ENCODE measurements at places on chromosomes 1 and 21.

DNA sequence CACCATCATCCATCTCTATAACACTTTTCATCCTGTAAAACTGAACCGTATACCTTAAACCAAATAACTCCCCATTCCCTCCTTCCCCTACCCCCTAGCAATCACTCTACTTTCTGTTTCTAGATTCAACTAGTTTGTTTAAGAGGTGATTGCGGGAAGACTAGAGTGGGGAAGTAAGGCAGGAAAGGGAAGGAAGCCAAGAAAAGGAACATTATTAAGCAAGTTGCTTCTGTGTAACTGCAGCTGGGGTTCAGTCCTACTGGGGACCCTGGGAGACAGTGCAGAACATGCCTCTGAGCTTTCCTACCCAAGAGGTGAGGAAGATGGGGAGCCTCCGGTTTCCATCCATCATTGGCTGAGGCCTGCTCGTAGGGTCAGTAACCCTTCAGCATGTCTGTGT lies 28.9 kb upstream of the H3-3A start:
- DNase-seq, result no peak

DNA sequence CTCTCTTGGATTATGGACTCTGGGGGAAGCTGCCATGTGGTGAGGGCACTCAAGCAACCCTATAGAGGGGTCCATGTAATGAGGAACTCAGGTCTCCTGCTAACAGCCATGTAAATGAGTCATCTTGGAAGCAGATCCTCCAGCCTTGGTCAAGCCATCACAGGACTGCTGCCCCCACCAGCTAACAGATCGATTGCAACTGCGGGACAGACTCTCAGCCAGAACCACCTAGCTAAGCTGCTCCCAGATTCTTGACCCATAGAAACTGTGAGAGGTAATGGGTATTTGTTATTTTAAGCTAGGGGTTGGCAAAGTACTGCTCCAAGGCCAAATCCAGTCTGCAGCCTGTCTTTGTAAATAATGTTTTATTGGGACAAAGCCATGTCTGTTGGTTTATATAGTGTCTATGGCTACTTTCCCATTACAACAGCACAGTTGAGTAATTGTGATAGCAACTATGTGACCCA lies 27.6 kb upstream of the MAP3K7CL start:
- DNase-seq, result no peak

- no peak for DNase-seq
Measured at GRCh38 chr1:97174039-97174704, 452.6 kb downstream of the PTBP2 start.

GRCh38 chr1:27007909-27008582 lies 4.6 kb downstream of the TENT5B start:
- DNase-seq, result no peak

GRCh38 chr1:192998536-192998935 lies 60.6 kb downstream of the UCHL5 start:
- no peak for DNase-seq

- no peak for DNase-seq
Measured at GRCh38 chr1:83901547-83902155, 97.3 kb downstream of the TTLL7 start.

DNA sequence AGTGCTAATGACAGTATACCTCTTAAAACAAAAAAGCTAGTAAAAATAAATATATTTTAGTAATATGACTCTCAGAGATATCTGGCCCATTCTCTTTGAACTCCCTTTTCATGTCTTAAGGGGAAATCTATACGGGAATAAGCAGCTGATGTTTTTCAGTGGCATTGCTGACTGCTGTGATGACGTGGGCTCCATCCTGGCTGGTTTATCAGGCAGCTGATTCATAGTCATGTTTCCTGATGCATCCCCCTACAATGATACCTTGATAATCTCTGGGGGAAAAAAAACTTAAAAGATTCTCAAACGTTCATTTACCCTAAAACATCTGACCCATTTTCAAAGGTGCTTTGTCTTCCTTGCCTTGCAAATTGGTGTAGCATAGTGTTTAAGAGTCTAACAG lies 53.8 kb downstream of the ABCA4 start:
- no peak for DNase-seq

GRCh38 chr1:173266841-173267240 lies 59.7 kb upstream of the TNFSF4 start:
- DNase-seq, result no peak

- no peak for DNase-seq
Measured at GRCh38 chr1:66256629-66257572, 277.1 kb upstream of the SGIP1 start.

- no peak for DNase-seq
Measured at GRCh38 chr1:113321771-113322387, 68.4 kb upstream of the MAGI3 start.

DNA sequence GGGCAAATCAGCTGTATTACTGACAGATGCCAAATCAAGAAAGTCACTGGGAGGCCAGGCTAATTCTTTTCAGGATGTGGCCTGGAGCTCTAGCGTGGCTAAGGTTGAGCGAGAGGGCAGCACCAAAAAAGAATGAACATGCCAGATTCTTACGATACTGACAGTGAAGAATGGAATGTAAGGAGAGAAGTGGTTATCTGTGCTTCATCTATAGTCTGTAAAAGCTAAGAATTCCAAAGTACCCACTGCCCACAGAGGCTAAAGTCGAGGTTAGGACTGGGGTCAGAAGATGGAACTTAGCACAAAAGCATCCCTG lies 32.7 kb downstream of the TFAP2E start:
- no peak for DNase-seq

- DNase-seq, result no peak
Measured at GRCh38 chr1:67317803-67318202, 10.1 kb downstream of the IL12RB2 start.

- DNase-seq, result no peak
Measured at GRCh38 chr1:65799601-65800000, 6.9 kb downstream of the PDE4B start.

GRCh38 chr1:234602334-234603220 lies 7.4 kb downstream of the IRF2BP2 start:
- no peak for DNase-seq

DNA sequence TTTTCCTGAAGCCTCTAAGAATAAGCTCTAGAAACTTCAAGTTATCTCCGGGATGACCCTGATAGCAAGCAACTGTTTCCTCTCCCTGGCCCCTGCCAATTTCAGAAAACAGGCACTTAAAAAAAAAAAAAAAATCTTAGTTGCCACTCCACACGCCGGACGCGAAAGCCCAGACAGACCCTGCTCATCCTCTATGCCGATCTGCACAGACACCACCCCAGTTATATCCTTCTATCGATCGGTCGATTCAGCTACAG lies 1.7 kb downstream of the ANP32E start:
- no peak for DNase-seq

- no peak for DNase-seq
Measured at GRCh38 chr1:161427733-161428516, 60.2 kb upstream of the CFAP126 start.

GRCh38 chr1:60069691-60070090 lies 3.9 kb downstream of the C1orf87 start:
- no peak for DNase-seq

DNA sequence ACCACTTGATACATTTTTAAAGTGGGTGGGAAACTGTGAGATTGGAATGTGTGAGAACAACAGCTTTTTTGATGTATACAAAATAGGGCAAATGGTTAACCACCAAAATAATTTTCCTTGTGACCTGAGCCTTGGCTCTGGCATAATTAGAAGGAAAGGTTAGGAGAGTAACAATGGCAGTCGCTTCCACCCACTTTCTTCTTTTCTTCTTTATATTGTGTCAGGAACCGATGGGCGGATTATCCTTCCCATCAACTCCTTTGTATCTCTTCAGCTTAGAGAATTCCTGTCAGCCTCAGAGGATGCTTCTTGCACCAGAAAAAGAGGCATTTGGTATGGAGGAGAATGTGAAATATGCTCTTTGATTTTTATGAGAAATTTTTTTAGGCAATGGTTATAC lies 90.6 kb downstream of the SDCCAG8 start:
- DNase-seq, result no peak

GRCh38 chr1:243459059-243459458 lies 203.2 kb downstream of the SDCCAG8 start:
- no peak for DNase-seq

GRCh38 chr1:211741788-211742187 lies 66.4 kb upstream of the NEK2 start:
- no peak for DNase-seq

DNA sequence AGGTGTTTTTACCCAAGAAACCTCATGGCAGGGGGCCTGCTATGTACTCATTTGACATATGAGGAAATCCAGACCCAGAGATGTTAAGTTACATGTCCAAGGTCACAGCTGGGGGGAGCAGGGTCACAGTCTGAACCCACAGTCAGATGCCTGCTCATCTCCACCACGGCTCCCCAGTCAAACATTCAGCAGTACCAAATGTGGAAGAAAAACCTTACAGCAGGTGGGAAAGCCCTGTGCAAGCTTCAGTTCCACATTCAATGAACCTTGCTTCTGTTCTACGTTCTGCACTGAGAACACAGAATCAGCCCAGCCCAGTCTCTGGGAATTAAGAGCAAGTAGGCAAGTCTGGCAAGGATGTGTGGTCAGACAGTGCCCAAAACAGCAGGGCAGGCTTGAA lies 35.2 kb downstream of the LRP8 start:
- no peak for DNase-seq

DNA sequence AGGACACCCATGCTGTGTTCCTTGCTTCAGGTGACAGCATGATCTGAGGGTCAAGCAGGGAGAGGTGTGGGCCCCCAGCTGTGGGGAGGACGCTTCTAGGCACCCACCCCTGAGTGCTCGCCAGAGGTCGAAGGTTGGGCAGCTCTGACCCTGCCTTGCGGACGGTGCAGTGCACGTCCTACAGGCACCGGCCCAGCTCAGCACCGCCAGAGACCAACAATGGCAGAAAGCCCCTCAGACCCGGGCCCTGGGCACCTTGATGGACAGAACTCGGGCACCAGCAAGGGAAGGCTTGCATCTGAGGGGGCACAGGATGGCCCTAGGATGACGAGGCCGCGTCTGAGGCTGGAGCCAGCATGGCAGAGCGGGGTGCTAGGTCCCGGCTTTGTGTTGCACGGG lies 24.7 kb downstream of the NADK start:
- no peak for DNase-seq

GRCh38 chr1:207429963-207430362 lies 24.2 kb upstream of the CR2 start:
- DNase-seq, result no peak

- peak; percentile 72 for DNase-seq
Measured at GRCh38 chr1:31815752-31816500, at the start of gene SPOCD1. Gene SPOCD1 (minus strand): TSS chr1:31816022. CDS start chr1:31815333, 689 bp downstream.

GRCh38 chr1:157580179-157580827 lies 17.6 kb downstream of the FCRL4 start:
- DNase-seq, result no peak

DNA sequence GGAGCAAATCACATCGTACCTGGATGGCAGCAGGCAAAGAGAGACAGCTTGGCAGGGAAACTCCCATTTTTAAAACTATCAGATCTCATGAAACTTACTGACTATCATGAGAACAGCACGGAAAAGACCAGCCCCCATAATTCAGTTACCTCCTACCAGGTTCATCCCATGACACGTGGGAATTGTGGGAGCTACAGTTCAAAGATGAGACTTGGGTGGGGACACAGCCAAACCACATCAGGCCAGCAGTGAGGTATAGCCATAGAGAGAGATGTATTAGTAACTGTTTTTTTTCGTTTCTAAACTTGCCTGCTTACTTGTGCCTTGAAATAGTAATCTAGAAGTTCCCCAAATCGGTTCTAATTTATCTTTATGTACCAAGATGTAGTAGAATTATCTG lies 48.9 kb downstream of the AK4 start:
- no peak for DNase-seq

DNA sequence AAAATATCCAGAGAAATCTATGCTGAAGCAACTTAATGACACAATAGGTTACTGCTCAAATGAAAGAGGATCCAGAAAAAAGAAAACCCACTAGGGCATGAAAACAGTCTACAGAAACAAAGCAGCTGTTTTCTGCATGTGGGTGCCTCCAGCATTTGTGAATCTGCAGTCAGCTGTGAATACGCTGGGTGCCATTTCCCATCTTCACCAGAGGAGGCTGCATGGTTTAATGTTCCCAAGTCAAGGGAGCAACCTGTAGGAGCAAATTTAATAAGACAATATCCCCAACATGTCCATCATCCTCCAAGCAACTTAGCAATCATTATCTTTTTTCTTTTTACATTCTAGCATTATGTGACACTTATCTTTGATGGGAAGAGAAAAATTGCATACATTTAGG lies 396.6 kb downstream of the BRINP2 start:
- no peak for DNase-seq

DNA sequence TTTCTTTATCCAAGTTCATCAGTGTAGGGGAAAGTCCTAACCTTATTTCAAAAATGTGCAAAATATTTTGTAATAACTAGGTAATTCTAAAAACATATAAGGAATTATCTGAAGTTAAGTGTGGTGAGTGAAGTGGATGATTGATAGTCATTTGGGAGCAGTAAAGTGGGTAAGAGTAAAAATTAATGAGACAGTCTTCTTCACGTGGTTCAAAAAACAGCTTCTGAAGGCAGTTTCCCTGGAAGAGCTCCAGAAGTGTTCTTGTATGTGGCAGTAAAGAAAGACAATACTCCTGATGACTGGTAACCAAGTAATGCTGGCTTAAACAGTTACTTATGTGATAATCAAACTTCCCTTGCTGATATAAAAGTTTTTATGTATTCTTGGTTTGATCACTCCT lies 50.3 kb downstream of the LEPR start:
- DNase-seq, result no peak

DNA sequence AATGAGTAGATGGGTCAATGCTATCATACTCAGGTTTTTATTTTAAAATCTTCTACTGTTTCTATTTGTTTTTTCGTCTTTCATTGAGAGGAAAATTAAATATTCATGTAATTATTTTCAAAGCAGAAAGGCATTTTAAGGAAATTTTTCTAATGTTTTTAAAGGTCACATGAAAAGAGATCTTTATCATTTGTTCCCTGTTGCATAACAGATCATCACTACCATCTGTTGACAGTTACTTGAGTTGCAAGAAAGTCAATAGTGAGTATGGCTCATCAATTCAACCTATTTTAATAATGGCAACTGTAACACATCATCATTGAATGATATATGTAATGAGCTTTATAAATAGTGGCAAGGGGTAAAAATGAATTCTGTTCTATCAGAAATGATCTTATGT lies 369.7 kb downstream of the DPYD start:
- no peak for DNase-seq

GRCh38 chr1:111402083-111402482 lies 25.5 kb downstream of the OVGP1 start:
- DNase-seq, result no peak

GRCh38 chr21:26972192-26972591 lies 5.3 kb upstream of the ADAMTS5 start:
- no peak for DNase-seq

DNA sequence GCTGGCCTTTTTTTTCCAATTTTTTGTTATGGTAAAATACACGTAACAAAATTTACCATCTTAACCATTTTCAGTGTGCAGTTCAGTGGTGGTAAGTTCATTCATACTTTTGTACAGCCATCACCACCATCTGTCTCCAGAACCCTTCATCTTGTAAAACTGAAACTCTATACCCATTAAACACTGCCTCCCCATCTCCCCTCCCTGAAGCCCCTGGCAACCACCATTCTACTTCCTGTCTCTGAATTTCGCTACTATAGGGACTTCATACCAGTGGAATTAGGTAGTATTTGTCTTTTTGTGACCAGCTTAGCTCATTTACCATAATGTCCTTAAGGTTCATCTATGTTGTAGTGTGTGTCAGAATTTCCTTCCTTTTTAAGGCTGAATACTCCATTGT lies 8.7 kb downstream of the PKNOX1 start:
- DNase-seq, result no peak
